HFF-Myc (cell line): ENCODE measurements at places on chromosomes 7 and 10.

DNA sequence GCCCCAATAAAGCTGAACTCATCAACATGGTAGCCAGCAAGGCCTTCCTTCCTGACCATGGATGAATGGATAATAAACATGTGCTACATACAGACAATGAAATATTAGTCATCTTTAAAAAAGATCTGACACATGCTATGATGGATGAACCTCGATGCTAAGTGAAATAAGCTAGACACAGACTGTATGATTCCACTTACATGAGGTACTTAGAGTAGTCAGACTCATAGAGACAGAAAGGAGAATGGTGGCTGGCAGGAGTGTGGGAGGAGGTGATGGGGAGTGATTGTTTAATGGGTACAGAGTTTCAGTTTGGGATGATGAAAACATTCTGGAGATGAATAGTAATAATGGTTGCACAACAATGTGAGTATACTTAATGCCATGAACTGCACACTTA, 114.1 kb upstream of the SORCS3 start:
- DNase-seq = no peak

GRCh38 chr10:66538908-66539307, 386.9 kb upstream of the LRRTM3 start:
- DNase-seq = no peak

GRCh38 chr7:74216361-74216761, 6.6 kb downstream of the LAT2 start:
- DNase-seq = no peak

DNA sequence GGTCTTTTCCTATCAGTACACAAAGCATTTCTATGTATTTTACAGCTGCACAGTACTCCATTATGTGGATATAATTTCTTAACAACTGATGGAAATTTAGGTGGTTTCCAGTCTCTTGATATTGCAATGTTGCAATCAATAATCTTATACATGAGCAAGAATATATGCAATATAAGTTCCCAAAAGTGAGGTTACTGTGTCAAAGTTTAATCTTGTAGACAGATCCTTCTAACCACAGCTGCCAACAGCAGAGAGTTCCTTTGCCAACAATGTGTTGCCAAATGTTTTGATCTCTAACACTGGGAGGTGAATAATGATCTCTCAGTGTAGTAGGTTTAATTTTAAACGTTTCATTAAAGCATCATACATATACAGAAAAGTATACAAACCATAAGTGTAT, 54.5 kb downstream of the CUL2 start:
- no peak for DNase-seq

GRCh38 chr10:61415824-61416223, 37.4 kb downstream of the TMEM26 start:
- DNase-seq = no peak

GRCh38 chr7:41466760-41467384, 236.0 kb downstream of the INHBA start:
- DNase-seq = no peak

DNA sequence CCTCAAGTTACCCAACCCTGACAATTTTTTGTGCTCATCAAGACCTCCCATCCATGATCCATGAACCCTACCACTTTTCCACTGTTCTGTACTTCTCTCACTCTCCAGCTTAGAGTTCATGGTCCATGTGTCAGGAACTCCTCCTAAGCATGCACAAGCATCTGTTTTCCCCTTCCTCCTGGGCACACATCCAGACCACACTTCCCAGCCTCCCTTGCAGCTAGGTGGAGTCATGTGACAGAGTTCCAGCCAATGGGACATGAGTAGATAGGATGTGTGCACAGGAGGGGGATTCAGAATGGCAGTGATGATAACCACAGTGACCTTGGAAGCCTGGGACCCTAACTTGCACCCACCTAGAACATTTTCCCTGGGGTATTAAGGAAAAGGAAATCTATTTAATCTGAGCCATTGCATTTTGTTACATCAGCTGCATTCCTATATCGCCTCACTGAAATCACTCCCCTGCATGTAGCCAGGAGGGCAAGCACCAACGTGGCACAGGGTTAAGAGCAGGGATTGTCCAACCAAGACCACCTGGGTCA, 9.6 kb upstream of the FRMPD2 start:
- no peak for DNase-seq
